ENCODE measurements at places on chromosomes 7 and 10. TPM values are rescaled to one million over a fixed set of nuclear protein-coding genes. Genes with fewer than 3 reads are reported as not detected.

The FOXL3 gene
- 4.5 TPM for total RNA-seq

The WDFY4 gene
- 18.4 TPM for total RNA-seq

DNA sequence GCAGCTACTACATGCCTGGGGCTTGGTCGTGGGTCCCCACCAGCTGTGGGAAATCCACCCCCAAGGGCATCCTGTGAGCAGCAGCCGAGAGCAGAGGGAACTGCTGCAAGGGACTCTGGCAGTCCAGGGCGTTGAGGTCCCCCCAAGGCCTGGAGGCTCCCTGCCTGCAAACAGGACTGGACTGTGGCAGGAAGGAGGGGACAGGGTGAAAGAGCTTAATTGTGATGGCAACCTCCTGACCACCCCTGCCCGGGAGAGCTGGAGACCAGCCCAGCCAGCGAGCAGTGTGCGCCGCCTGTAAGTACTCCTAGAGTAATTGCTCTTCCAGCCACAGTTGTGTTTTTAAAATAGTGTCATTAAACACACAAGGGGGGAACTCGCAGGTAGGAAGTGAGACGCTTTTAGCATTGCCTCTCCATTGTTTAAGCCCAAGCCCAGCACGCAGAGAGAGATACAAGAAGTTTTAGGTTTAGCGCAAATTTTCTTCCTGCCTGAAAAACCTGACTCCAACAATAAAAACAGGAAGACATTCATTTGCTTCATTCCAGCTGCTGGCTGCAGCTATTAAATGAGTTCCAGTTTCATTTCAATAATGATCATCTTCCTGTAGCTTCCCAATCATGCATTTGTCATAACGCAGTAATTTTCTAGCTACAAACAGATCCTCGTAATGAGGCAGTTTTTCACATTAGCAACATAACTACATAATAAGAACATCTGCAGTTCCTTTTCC is 111.1 kb downstream of the EBF3 start:
- no peak for DNase-seq

- no peak for DNase-seq
Measured at GRCh38 chr10:118968060-118968459, 61.5 kb upstream of the NANOS1 start.

- DNase-seq = no peak
Measured at GRCh38 chr10:132136689-132137088, 50.1 kb upstream of the DPYSL4 start.

The ZNF138 gene
- 19.1 TPM for total RNA-seq

DNA sequence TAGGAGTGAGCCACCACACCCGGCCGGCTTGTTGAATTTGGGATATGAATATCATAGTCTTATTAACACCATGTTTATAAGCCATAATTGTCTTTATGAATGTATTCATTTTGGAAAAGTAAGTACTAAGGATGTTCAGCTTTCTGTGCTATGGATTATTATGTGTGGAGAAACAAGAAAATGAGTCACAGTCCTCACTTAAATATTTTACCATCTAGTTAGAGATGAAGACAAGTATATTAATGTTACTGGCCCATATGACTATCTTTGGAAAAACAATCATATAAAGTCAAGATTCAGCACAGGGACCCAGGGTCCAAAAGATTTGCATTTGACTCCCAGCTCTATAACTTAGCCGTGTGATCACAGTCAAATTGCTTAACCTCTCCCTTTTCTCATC is 9.8 kb upstream of the TOMM7 start:
- no peak for DNase-seq

DNA sequence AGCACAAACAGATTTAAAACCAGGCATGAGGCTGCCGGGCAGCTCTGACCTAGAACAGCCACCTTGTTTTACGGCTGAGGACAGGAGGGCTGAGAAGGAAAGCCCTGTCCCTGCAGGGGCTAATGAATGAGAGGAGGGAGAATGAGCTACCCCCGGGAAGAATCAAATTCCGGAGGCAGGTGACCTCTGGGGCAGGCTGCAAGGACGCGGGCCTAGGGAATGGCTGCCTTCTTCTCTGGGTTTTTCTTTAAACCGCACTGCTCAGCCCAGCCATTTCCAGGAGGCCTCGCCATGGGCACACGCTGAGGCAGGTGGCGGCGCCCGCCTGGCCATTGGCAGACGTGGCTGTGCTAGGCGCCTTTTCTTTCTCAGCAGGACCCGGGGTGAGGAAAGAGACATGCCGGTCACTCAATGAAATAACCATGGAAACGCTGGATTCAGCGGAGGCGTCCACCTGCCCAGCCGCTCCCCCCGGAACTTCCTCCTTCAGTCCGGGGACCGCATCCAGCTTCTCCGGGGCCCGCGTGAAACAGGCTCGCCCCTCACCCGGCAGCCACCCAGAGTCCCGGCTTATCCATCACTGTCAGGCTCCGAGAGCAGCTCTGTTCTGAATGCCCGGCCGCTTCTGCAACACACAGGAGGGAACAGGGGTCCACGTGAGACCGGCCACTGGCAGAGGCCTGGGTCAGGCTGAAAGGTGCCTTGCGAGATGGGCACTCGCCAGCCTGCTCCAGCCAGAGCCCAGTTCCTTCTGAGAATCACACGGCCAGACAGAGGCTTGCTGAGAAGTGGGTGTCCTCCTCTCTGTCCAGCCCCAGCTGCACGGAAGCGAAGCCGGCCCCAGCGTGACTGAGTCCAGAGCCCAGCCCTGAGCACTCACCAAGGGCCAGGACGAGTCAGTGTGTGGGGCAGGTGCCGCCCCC is 82.1 kb downstream of the PDGFA start:
- no peak for DNase-seq

The ANKRD22 gene
- total RNA-seq = 0.31 TPM

DNA sequence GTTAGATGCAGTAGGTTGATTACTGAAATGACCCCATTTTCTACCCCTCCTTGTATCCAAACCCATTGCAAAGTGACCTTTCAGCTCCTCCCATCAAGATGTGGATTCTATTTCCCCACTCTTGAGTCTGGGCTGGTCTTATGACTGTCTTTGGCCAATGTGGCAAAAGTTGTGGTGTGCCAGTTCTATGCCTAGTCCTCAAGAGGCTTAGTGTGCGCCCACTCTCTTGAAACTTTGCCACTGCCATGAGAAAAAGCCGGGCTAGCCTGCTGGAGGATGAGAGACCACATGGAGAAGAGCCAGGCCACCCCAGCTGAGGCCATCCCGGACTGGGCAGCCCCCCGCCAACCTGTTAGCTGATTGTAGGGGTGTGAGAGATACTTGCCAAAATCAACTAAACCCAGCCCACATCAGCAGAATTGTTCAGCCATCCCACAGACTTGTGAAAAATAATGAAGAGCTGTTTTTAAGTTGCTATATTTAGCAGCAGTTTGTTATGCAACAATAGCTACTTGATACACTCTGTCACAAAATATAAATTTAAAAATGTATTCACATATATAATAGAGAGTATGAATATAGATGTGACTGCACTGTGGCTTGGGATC is 131.0 kb upstream of the PALS2 start:
- DNase-seq = no peak

The INSYN2A gene
- total RNA-seq = 2.4 TPM

GRCh38 chr10:33260403-33261149 is 73.9 kb downstream of the NRP1 start:
- DNase-seq = no peak

The SPDYE8 gene
- 8.6 TPM for total RNA-seq

GRCh38 chr7:30390736-30391636 is 87.6 kb downstream of the NOD1 start:
- DNase-seq = no peak

- DNase-seq = no peak
Measured at GRCh38 chr10:70523057-70523456, 44.5 kb downstream of the PALD1 start.

The ATOH7 gene
- 1.2 TPM for total RNA-seq

- no peak for DNase-seq
Measured at GRCh38 chr7:31121601-31122000, 69.5 kb downstream of the ADCYAP1R1 start.
